ENCODE measurements at places on chromosomes 6 and 20.

DNA sequence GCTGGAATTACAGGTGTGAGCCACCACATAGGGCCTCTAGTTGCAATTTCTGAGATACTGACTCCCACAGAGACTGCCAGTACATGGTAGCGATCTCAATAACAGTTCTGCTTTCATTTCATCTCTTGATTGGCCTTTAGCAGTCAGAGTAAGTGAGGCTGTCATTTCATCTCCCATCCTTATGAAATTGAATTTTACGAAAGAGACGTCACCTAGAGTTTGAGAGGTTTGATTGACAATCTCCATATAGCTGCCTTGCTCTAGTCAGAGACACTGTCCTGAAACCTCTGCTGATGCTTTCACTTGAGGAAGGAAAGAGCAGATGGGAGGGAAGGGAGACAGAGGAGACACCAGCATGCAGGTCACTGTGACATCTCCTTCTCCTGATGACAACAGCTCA, 466.1 kb downstream of the NKAIN2 start:
- no peak for DNase-seq

DNA sequence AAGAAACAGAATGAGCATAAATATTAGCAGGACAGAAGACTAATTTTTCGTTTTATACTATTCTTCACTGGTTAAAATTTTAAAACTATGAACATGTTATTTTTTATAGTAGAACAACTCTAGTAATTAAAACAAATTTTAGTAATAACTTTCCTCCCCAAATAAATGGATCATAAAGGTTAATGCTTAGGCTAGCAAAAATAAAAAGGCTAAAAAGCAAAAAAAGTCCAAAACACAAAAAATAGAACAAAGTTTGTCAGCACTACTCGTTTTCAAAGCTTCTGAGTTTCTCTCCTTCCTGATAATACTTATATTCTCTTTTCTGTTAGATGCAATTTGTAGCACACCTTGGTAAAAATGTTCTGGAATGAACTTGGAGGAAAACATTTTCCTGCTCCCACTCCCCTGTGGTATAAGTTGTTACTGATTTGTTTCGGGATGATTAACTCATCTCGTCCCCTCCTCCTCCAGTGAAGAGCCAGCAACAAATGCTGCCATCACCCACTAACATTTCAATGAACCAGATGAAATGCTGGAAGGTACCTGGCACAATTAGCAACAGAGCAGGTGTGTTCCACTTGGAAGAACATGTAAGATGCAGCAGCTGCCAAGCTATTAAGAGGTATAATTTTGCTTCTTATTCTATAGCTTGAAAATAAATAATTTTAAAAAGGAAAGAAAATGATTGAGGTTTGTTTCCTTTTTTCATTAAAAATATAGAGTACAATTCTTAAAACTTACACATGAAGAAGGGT, 130.5 kb downstream of the MYB start:
- no peak for DNase-seq

DNA sequence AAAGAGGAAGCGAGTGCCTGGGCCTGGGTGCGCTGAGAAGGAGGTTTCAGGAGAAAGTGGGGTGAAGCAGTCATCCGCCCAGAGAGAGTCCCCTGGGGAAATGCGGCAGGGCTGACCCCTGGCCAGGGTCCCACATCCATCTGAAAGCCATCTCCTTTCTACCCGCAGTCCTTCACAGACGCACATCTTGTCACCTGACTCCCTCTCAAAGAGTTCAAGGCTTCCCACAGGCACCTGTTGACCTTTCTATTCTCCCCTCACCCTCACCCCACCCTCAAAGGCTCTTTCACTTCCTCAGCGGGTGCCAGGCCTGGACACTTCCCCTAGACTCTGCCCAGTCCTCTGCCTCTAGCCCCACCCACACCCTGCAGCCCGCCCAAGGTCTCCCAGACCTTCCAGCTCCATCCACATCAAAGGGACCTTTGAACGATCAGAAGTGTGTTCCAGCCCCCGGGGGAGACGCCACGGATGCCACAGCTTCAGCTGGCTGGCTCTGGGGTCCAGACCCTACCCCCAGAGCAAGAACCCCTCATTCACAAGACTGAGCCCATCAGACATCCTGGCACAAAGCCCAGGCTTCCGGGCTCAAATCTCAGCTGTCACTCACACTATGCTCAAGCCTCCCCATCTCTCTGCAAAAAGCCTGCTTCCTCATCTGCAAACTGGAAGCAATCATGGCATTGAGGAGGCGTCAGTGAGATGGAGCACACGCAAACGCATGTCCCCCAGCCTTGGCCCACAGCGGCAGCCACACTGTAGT, 2.1 kb downstream of the CTSZ start:
- DNase-seq = no peak

DNA sequence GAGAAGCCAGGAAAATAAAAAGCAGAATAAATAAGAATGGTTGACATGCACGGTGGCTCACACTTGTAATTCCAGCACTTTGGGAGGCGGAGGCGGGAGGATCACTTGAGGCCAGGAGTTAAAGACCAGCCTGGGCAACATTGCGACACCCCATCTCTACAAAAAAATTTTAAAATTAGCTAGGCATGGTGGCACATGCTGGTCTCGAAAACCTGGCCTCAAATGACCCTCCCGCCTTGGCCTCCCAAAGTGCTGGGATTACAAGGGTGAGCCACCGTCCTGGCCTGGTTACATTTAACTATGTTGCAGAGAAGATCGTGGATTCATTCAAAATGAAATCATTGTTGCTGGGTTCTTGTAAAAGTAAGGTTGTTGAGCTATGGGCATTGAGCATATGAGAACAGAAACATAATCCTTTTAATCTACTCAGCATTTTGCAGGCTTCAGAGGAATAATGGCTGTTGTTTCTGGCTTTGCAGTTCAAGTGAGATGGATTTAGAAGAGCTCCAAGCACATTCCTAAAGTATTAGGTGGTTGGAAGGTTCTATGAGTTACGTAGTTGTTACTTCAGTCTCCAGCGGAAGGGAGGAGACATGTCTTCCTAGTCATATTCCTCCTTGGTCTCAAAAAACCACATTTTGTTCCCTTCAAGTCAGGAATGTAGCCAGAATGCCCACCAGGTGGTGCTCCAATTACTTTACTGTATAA, 45.6 kb upstream of the RAB23 start:
- no peak for DNase-seq
